ENCODE measurements at places on chromosomes 5 and 9.
A peak's percentile ranks its signal among the peaks of the same experiment; 100 is the strongest.

GRCh38 chr5:133713751-133714150 lies 101.4 kb upstream of the FSTL4 start:
- DNase-seq, result no peak

DNA sequence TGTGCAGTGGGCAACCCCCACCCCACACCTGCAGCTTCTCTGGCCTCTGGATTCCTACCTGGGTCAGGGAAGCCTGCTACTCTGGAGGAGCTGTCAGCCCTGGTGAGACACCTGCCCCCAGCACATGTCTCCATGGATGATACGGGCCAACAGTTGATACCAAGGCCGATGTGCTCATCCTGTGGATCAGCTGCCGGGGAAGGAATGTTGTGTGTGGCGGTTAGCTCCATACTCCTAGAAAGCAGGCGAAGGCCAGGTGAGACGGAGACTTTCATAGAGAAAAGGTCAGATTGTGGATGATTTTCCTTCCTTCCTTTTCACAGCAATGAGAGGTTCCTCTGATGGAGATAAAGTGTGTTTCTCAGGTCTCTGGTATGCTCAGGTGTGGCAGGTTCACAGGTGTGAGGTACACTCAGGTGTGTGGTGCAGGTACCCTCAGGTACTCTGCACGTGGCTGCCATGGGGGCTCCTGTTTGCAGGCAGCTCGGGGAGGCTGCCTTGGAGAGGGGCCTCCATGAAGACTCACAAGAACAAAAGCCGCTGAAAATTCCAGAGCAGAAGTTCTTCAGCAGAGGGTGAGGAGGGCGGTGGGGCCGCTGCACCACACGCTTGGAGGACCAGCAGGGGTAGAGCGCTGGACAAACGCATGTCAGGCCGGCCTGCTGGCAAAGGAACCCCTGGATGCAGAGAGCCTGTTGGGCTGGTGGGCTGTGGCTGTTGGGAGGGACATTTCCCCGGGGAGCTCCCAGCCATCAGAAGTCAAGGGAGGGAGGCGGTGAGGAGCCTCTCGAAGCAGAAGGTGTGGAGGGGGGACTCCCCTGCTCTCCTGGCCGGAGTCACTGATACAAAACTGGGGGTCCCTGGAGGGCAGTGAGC lies 5.1 kb upstream of the AHRR start:
- DNase-seq, result no peak

DNA sequence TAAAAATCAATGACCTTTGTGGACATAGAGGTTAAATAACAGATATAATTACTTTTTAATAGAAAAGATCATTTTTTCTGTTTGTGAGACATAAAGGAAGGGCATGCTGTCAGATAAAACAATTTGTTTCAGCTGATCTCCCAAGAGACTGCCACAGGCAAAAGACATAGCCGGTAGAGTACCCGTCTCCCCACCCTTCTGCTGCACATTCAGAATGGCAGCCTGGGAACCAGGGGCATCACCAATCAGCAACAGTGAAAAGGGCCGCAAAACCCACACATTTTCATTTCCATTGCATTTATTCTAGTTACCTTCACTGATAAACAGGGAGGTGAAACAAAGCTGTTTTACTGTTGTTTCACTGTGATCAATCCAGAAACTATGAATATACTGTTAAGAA lies 357.7 kb downstream of the ARRDC3 start:
- DNase-seq, result no peak

DNA sequence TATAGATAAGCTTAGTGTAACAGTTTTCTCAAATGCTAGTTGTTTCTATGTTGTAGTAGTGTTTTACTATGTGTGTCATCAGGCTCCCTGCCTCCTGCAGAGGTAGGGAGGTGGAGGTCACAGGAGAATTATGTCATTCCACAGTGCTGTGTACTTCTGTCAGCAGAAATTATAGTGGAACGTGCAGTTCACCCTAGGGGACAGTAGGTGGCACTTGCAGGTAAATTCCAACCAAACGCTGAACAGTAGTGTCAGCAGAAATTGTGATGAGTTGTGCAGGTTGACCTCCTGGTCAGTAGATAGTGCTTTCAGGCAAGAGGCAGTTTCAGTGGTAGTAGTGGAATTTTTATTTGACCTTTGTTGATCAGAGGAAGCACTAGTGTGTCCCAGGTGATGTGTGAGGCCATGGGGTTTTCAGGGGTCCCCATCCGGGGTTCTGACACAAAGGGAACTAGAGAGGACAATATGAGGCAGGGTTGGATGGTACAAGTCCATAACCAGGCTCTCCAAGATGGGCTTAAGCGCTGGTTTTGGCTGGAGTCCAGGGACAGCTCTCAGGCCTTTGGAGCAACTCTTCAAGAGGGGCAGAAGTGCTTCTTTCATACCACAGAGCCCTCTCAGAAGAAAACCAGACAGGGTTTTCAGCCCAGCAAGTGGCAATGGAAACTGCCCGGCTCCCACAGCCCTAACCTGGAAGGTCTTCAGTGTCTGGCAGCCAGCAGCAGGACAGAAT lies 402.9 kb downstream of the CYLC2 start:
- peak; percentile 10 for DNase-seq

DNA sequence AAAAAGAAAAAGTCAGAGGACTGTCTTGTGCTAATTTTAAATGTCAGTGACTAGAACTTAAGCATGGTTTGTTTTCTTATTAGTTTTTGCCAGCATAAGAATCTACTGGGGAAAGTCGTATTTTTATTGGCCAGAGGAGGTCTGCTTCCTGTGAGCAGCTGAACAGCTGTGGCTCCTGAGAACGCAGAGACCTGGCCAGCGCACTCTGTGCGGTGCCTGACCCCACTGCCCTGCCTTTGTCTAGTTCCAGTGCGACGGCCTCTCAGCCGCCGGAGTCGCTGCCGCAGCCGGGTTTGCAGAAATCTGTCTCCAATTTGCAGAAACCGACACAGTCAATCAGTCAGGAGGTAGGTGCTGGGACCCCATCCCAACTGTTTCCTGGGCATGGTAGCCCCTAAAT lies 42.5 kb downstream of the PRRC2B start:
- DNase-seq, result no peak

DNA sequence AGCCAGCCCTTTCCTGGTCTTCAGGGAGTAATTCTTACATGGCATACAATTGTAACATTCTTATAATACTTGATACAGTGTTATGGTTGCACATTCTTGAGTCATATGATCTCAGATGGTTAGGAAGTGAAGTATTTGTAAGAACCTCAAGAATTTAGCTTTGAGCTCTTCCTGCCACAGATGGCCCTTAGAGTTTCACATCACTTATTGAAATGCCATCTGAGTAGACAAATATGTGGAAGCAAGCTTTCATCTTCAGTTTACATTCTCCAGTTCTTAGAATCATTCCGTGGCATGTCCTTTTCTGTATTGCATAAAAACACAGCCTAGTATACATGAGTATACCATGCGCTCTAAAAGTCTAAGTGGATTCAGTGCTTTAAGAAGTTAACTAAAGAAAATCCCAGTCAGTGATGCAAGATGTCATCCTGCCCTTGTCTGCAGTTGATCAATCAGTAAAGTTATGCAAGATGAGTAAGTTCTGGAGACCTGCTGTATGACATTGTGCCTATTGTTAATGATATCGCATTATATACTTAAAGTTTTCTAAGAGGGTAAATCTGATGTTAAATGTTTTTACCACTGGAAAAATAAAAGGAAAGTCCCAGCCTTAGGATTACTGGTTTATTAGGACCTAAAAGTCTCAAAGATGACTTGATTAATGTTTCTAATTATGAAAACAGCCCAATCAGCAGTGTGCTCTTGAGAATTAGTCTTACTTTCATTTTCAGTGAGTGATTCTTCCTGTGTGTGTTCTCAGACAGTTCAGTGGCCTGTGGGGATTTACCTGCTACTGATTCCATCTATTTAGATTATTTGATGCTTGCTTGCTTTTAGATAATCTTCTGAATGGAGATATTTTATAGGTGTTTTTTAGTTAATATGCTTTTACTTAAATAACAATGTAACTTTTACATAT lies 29.4 kb downstream of the RHOBTB3 start:
- DNase-seq, result no peak

- no peak for DNase-seq
Measured at GRCh38 chr9:71072587-71072986, 48.8 kb downstream of the TRPM3 start.

DNA sequence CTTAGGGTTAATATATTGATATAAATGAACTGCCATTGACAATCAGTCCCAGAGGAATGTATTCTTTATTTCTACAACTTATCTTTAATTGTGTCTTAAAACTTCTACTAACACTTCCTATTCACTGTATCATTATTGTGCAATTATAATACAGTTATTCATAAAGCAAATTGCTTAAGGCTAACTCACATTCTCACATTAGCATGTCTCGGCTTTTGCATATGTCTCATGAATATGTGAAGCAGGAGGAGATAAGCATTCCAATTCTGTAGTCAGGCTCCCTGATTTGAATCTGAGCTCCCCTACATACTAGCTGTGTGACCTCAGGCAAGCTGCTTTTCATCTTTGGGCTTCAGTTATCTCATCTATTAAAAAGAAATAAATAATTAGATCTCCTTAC lies 45.4 kb downstream of the PLGRKT start:
- no peak for DNase-seq

DNA sequence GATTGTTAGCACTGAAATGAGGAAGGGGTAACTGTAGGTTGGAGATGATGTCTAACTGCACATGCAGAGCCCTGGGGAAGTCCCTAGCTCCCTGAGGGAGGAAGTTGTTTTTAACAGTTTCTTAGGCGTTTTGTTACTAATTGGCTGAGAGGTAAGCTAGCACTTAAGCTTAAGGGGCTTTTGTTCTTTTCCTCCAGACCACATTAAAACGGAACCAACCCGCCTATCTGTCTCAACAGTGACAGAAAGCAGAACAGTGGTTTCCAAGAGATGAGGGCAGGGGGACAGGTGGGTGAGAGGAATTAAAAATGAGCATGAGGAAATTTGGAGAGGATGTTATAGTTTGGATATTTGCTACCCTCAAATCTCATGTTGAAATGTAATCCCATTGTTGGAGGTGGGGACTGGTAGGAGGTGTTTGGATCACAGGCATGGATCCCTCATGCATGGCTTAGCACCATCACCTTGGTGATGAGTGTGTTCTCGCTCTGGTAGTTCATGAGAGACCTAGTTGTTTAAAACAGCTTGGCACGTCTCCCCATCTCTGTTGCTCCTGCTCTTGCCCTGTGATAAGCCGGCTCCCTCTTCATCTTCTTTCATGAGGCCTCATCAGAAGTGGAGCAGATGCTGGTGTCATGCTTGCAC lies 38.9 kb downstream of the LYRM7 start:
- no peak for DNase-seq

DNA sequence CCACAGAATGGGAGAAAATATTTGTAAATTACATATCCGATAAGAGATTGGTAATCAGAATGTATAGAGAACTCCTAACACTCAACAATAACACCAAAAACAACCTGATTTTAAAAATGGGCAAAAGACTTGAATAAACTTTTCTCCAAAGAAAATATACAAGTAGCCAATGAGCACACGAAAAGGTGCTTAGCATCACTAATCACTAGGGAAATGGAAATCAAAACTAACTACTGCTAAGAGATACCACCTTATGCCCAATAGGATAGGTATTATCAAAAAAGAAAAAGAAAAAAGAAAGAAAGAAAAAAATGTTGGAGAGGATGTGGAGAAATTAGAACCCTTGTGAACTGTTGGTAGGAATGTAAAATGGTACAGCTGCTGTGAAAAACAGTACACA lies 212.1 kb downstream of the TLR4 start:
- no peak for DNase-seq

DNA sequence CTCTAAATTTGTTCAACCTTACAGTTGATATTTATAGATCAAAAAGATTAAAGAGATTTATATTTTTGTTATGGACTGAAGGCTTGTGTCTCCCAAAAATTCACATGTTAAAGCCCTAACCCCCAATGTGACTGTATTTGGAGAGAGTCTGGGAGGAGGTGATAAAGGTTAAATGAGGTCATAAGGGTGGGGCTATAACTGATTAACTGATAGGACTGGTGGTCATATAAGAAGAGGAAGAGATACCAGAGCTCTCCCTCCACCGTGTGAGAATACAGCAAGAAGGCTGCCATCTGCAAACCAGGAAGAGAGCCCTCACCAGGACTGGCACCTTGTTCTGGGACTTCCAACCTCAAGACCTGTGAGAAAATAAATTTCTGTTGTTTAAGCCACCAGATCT lies 264.3 kb downstream of the ENC1 start:
- DNase-seq, result no peak

DNA sequence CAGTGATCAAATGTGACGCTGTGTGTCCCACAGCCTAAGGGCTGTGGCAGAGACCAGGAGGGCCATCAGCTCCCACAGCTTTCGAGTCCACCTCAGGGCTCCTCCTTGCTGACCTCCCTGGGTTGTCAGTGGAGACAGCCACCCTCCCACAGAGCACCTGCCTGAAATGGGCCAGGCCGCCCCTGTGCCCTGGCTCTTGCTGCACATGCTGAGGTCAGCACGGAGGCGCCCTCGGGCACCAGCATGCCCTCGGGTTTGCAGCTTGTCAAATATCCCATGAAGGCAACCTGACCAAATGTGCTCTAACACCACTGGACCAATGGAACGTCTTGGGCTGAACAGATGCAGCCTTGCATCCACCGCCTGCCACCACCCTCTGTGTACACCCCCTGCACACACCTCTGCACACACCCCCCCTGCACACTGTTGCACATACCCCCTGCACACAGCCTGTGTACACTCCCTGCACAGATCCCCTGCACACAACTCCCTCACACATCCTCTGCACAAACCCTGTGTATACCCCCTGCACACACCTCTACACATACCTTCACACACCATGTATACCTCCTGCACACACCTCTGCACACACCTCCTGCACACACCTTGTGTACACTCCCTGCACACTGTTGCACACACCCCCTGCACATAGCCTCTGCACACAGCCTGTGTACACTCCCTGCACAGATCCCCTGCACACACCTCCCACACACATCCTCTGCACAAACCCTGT lies 2.0 kb upstream of the CEP72 start:
- no peak for DNase-seq

All from Panc1 (cell line).